ENCODE measurements at places on chromosomes 11 and 22. TPM values are rescaled to one million over a fixed set of nuclear protein-coding genes. Genes with fewer than 3 reads are reported as not detected.

GRCh38 chr11:128757886-128758612 lies 64.2 kb downstream of the FLI1 start:
- DNase-seq: peak; percentile 81

GRCh38 chr22:44348971-44349560 lies 36.3 kb upstream of the SHISAL1 start:
- no peak for DNase-seq

GRCh38 chr11:29333993-29334775 lies 682.6 kb downstream of the KCNA4 start:
- no peak for DNase-seq

KCNK4 gene
- total RNA-seq: 0.29 TPM

DNA sequence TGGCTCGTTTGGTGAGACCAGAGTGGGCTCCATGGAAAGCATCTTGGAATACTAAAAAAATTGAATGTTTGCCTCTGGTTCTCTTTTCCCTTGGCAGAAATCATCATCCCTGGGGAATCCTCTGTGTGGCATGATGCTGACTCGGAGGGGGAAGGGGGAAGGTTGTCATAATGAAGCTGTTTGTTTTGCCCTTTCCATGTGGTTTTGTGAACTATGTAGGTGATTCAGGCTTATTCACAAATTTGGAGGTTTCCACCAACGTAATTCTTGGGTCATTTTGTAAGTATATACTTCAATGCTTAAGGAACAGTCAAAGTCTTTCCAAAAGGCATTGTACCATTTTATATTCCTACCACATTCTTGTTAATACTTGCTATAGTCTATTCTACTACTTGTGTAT lies 754.0 kb upstream of the FAT3 start:
- no peak for DNase-seq

DNA sequence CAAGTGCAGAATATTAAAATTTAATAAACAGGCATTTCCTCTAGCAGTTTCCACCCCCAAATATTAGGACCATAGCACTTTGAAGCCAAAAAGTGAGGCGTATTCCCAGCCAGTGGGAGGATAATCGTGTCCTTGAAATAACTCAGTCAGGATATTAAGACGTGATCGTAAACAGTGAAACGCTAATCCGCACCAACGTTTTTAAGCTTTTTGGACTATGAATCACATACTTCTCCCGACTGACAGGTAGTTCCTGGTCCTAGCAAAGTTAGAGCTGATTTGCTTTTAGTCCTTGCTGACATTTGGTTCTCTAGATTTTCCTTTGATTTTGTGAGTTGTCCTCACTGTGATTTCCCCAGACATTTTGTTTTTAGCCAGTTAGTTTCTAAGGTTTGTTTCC lies 197.1 kb upstream of the ARHGAP20 start:
- DNase-seq: no peak

DNA sequence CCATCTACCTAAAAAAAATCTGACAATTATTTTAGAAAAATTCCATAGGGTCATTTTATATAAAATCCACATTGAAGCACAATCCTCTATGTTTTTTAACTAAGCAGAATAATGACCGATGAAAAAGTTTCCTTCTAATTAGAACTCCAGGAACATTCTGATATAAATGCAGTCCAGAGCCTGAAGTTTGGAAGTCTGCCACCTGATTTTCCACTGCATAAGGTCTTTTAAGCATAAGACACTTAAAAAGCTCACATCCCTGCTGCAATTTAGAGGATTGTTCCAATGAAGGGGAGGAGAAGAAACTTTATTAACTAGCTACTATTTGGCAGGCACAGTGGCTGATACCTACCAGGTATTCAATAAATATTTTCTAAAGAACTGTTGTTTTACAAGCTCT lies 570.3 kb upstream of the ANO5 start:
- DNase-seq: no peak

DNA sequence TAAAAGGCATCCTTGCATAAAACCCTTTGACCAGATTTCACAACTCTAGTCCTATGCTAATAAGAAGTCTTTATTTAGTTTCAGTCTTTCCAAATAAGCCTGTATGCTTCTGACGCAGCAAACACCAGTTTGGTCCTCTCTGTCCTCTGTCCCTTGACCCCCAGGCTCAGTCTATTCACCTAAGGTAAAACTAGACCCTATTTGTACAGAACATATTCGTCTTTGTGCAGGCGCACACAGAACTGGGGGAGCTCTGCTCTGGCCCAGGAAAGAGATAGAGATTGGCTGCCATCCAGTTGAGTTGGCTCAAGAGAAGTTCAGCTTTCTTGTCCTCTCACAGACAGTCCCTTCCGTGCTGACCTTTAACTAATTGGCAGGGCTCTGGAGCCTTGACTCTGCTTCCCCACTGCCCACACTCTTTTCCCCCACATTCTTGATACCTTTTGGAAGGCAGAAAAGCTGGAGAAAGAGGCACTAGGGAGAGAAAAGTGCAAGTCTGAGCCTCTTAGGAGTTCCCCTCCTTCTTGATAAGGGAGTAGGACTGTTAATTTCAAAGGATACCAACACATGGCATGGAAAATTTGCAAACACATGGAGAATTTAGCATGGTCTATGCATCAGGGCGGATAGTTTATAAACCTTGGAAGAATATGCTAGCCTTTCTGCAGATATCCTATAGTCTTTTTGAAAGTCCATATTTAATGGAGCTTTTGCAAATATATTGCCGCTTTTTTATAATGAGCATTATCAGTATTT lies 21.2 kb upstream of the PSMA1 start:
- no peak for DNase-seq

- DNase-seq: no peak
Observed at GRCh38 chr11:22389526-22390282, 51.5 kb downstream of the SLC17A6 start.

RFPL2 gene
- 0.41 TPM for total RNA-seq

DNA sequence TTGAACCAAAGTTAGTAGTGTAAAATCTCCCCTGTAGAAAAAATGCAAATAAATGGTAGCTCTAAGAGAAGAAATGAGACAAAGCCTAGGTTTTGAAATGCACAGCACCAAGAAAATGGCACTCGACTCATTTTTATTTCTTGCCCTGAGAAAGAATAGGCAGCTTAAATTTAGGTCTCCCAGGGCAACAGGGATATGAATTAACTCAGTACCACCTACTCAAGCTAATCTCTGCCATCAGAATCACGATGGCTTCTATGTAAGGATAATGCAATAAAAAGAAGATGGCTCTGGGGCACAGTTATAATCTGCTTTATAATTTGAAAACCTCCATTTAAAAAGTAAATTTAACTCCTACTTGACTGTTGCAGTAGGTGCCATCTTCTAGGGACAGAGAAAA lies 1784.3 kb downstream of the LRRC4C start:
- no peak for DNase-seq

GRCh38 chr11:23556163-23556750 lies 696.0 kb upstream of the CCDC179 start:
- DNase-seq: no peak

GRCh38 chr22:31742115-31742514 lies 7.8 kb downstream of the PRR14L start:
- no peak for DNase-seq

DNA sequence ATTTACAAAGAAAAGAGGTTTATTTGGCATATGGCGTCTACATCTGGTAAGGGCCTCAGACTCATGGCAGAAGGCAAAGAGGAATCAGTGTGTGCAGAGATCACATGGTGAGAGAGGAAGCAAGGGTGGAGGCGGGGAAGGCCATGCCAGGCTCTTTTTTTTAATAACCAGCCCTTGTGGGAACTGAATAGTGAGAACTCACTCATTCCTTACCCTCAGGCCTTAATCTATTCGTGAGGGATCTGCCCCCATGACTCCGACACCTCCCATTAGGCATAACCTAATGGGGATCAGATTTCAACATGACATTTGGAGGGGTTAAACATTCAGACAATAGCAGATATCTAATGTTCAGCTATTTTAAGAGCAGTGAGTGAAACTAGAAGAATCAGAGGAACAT lies 55.7 kb downstream of the ATM start:
- no peak for DNase-seq

- no peak for DNase-seq
Observed at GRCh38 chr11:121221496-121222200, 70.9 kb upstream of the SC5D start.

DNA sequence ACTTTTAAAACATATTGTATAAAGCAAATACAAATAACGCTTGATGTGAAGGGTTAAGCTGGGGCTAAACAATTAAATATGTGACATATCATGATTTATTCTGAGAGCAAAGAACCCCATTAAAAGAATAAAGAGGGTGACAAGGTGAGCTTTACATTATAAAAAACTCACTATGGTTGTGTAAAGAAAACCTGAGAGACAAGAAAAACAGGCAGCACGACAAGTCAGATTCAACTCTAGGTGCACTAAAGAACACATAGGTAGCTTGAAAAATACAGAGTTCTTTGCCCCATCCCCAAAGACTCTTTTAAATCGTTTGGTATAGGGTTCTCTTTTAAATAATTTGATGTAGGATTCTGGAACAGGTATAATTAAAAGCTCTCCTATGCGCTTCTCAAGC lies 63.5 kb downstream of the LUZP2 start:
- no peak for DNase-seq

DNAJB7 gene
- total RNA-seq: not detected

GRCh38 chr11:44008698-44009097 lies 39.1 kb upstream of the ACCSL start:
- DNase-seq: no peak

- DNase-seq: no peak
Observed at GRCh38 chr22:30828187-30829155, 133.8 kb downstream of the OSBP2 start.

GRCh38 chr11:118128310-118128709 lies 24.3 kb downstream of the SCN4B start:
- no peak for DNase-seq

DNA sequence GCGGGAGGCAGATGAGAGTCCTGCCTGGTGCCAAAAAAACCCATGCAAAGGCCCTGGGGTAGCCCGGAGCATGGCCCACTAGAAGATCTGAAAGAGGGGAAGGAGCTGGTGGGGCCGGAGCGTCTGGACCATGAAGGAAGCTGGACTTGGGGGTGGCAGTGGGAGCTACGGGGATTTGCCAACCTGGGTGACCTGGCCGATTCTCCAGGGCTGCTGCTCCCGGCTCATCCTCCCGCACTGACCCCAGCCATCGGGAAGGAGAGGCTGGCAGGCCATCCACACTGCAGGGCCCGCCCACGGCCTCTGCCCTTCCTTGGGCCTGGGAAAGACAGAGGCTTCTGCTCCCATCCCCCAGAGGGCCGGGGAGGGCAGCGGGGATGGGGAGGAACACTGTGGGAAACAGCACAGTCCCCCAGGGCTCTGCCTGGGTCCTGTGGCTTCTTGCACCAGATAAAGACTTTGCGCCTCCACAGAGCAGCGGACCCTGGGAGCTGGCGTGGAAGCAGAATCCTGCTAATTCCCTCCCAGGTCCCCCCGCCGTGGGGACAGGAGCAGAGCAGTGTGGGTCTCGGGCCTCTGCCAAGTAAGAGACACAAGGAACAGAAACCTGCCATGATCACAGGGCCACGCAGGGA lies 87.1 kb upstream of the LINC01488 start:
- DNase-seq: no peak

PDGFB gene
- not detected for total RNA-seq

FAM181B gene
- total RNA-seq: not detected

DNA sequence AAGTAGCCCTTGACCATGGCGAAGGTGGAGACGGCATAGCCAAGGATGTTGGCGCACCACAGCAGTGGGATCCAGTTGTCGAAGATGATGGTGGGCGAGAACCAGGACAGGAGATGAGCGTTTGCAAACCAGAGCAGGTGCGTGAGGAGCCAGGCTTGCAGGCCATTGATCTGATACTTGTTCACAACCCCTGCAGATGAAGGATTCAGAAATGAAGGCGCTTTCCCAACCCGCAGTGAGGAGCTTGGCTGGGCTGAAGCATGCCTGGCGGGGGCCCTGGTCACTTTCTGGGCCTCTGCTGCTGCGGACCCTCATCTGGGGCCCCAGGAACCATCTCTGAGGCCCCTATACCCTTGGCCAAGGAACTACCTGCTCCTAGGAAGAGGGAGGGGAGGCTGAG lies 6.9 kb downstream of the DHCR7 start:
- no peak for DNase-seq

MS4A14 gene
- not detected for total RNA-seq

- DNase-seq: no peak
Observed at GRCh38 chr11:74015919-74016684, 7.2 kb upstream of the UCP3 start.

- no peak for DNase-seq
Observed at GRCh38 chr11:109123816-109124787, 297.9 kb upstream of the C11orf87 start.

SHANK2 gene
- not detected for total RNA-seq

DNA sequence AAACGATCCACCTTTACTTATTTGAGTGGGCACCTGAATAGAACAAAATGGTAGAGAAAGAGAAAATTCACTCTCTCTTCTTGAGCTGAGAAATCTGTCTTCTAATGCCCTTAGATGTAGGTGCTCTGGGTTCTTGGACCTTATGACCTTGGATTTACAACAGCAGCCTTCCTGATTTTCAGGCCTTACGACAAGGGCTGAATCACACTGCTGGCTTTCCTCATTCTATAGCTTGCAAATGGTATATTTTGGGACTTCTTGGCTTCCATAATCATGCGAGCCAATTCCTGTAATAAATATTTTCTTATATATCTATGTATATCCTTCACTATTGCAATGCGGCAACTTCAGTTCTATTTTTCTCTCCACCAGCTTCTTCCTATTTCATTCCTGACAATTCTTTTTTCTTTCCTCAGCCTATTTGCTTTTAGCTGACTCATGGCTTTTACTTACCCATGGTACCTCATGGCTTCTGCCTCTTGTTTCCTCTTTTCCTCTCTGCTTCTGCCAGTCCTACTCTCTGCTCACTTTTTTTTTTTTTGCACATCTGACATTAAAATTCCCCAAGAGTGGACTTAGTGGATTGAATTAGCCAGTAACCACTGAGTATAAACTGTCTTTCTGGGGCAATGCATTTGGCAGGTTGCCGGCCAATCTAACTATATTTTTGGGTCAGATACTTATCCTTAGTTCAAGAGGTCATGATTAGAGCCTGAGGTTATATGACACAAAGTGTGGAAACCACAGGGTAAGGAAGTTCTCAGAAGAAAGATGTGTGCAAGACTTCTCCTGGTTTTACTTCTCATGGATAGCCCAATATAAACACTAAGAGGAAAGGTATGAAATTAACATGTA lies 359.5 kb downstream of the TMEM135 start:
- no peak for DNase-seq

GRCh38 chr11:130859886-130860285 lies 56.4 kb downstream of the SNX19 start:
- no peak for DNase-seq

GRCh38 chr22:36257948-36258670 lies 5.2 kb downstream of the APOL1 start:
- no peak for DNase-seq

TEX12 gene
- total RNA-seq: not detected

- DNase-seq: no peak
Observed at GRCh38 chr11:1750481-1750839, at the start of gene IFITM10. IFITM10 (minus strand) TSS chr11:1750595; CDS start chr11:1750442, 153 bp downstream.
